DMS53 (cell line): ENCODE measurements at places on chromosomes 1 and 21.

DNA sequence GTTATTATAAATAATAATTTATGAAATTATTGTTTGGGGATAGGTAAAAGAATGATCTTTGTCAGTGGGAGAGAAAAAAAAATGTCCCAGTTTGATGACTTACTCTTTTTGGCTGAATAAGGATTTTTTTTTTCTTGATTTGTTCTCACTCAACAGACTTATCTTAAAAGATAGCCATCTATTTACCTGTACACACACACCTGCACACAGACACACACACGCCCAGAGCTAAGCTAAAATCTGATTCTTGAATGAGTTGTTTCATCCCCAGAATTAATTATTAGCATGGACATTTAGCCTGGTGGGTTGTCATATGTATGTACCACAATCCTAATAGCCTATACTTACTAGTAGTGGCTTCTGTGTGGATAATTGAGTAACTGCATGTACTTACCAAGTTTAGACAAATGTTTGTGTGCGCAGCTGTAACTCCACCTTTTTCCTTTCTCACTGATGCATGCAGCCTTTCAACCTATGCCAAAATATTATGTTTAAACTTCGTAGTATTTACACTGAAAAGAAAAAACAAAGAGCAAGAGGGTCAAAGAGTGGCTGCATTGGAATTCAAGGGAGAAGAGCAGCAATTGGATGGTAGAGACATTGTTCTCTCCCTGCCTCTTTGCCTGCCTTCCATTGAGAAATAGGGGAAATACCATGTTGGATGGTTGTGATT, 174.3 kb downstream of the ADGRL2 start:
- DNase-seq = peak; percentile 90

- no peak for DNase-seq
Measured at GRCh38 chr1:55774446-55774845, 559.3 kb upstream of the USP24 start.

- peak; percentile 88 for DNase-seq
Measured at GRCh38 chr1:26697978-26698849, 2.4 kb downstream of the ARID1A start.

- DNase-seq = peak; percentile 85
Measured at GRCh38 chr1:204735042-204735441, 49.5 kb upstream of the LRRN2 start.

DNA sequence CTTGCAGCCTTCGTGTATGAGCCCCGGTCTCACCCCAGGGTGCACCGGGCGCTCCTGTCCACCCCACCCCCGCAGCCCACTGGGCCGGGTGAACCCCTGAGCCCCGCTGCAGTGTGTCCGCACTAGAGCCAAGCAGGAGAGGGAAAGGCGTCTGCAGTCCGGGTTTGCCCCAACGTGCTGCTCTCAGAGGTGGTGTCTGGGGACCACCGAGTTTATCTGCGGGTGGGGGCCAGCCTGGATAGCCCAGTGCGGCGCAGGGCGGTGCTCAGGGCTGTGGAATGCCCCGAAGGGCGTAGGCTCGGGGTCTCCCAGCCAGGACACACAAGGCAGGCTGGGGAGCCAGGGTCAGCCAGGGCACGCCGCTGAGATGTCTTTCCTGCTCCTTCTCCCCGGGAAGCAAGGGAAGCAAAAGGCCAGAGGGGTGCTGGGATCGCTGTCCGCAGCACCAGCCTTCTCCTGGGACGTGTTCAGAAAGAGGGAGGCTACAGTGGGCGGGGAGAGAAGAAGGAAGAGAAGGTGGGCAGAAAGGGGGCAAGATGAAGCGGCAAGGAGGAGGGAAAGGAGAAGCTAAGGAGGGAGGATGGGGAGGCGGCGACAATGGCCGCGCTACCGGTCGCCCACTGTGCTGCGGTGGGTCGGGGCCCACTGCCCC, 56.6 kb downstream of the MAB21L3 start:
- DNase-seq = peak; percentile 39

DNA sequence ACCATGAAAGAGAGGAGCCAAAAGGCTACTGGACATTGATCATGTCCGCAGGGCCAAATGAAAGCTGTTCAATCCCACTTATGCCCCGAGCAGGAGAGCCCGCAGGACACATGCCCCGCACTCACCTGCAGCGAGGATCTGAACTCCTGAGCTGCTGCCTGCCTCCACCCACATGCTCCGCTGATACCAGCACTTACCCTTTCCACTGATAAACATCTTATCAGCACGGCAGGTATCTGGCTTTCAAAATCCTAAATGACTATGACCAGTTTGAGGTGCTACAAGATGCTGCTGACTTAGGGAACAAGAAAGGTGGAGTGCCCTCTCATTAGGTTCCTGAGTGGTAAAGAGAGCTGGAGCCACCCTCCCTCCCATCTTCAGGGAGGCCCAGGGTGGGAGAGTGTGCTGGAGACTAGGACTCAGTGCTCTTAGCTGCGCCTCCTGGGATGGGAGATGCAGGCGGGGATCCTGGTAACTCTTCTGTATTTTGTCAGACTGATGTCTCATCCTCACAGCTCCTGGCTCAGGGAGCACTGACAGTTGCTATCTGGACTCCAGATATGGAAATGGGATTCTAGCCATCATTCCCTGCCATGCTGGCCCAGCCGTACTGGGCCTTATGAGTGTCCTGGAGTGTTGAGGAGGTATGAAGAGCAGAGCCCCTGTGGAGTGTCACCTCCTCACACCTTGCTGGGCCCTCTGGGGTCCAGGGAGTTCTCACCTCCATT, 86.4 kb upstream of the F3 start:
- no peak for DNase-seq

DNA sequence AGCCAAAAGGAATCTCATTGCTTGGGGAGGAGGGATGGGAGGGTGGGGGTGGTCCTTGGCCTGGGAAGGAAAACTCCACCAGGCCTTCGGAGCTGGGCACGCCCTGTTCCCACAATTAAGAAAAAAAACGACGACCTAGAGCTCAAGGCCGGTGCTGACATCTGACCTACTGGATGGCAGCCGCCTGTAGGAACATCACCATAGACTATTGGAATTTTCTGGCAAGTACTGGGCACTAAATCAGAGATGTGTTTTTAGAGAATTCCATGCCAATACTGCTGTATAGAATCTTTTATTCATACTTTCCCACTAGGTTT, 729 bp downstream of the NADK start:
- peak; percentile 40 for DNase-seq

GRCh38 chr1:45608175-45609156, 15.4 kb downstream of the CCDC17 start:
- no peak for DNase-seq

- no peak for DNase-seq
Measured at GRCh38 chr1:210815641-210816550, 318.1 kb downstream of the KCNH1 start.

DNA sequence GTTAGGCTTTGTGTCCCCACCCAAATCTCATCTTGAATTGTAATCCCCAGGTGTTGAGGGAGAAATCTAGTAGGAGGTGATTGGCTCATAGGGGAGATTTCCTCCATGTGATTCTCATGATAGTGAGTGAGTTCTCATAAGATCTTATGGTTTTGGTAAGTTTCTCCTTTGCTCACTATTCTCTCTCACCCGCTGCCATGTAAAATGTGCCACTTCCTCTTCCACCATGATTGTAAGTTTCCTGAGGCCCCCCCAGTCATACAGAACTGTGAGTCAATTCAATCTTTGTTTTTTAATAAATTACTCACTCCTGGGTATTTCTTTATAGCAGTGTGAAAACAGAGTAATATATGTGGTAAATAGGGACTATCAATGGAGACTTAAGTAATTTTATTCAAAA, 434.5 kb upstream of the OLFM3 start:
- no peak for DNase-seq
